ENCODE measurements at places on chromosomes 5 and 9. TPM values are rescaled to one million over a fixed set of nuclear protein-coding genes. Genes with fewer than 3 reads are reported as not detected.

DNA sequence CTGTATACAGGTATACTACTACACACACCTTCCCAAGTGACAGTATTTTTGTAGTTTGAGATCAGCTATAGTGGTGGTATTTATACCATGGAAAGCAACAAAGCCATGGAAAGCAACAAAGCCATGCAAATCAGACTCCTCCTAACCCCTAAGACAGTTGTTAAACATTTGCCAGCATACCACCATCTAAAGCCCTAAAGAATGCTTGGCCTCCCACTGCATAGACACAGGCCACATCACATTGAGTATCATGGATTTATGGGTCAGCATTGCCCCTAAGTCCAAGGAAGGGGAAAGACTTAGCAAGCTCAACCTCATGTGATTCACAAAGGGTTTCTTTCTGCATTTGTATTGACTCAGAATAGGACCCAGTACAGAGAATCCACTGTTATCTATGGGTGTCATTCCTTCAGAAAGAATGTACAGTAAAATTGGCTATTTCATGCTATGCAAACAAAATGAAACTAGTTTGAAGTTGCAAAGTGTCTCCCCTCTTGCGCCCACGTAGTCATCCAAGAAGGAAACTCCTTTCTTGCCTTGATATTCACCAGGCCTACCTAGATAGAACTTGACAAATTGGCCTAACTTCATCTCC, 70.4 kb upstream of the IQGAP2 start:
- peaks cover 77% of the 10 kb centered on the region for H3K4me1 ChIP-seq
- H3K27me3 ChIP-seq: no peaks in the 10 kb centered on the region
- H3K36me3 ChIP-seq: no peaks in the 10 kb centered on the region
- peak overlapping the region; percentile 69 for H3K27ac ChIP-seq

DNA sequence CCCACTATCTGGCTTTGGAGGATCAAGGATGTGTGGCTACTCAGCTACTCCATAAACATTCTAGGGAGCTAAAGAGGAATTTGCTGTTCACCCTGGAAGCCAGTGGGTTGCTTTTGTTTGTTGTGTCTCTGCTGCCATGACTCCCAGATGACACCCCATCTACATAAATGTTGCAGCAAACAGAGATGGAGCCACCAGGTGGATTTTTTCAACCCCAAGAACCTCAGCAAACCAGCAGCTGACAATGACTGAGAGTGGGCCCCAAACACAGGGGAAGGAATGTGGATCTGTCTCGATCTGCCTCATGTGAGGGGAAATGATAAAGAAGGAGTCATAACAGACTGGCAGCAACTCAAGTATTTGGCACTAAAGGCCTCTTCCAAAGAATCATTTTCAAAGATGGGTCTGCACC, 132.7 kb upstream of the TNC start:
- no peaks in the 10 kb centered on the region for H3K36me3 ChIP-seq
- no peak overlapping the region for H3K4me3 ChIP-seq
- H3K4me1 ChIP-seq: no peaks in the 10 kb centered on the region
- no peaks in the 10 kb centered on the region for H3K27me3 ChIP-seq

DNA sequence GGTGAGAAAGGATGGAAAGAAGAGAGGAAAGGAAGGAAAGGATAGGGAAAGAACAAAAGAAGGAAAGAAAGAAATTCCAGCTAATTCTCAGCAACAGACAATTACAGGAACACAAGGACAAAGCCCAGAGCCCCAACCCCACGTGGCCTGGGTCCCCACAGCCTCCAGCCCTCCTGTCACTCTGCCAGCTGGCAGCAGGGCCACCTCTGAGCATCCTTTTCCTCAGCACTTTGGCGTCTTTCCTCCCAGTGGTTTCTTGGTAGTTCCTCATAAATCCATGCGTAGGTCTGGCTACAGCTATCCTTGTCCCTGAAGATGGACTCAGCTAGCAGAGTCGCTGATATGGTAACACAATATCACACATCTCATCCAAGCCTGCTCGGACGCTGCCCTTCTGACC, 28.3 kb downstream of the ADAMTS2 start:
- H3K27me3 ChIP-seq: no peaks in the 10 kb centered on the region
- no peak for DNase-seq
- no peak overlapping the region for H3K27ac ChIP-seq
- H3K4me1 ChIP-seq: no peaks in the 10 kb centered on the region

Gene SLC25A2
- 0.67 TPM for total RNA-seq

- no peaks in the 10 kb centered on the region for H3K4me1 ChIP-seq
- no peaks in the 10 kb centered on the region for H3K27me3 ChIP-seq
- no peaks in the 10 kb centered on the region for H3K36me3 ChIP-seq
- no peak for DNase-seq
These were observed 80.9 kb upstream of the ITGA1 start for GRCh38 chr5:52706775-52707174.

DNA sequence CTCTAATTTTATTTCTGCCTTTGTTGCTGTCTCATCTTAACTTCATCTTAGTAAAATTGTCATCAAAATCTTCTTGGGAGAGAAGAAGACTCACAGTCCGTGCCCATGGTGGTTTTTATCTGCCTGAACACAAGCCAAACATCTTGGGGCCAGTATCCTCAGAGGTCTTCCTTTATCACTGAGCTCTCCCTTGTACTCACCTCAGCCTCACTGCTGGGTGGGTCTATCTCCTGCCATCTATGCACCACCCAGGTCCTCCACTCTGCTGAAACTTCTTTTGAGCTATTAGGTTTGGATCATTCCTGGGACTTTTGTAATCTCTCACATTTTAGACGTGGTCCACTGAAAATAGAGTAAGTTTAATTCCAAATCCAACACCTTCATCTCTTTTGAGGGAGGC, 116.3 kb upstream of the EPB41L4A start:
- no peak for DNase-seq
- H3K27me3 ChIP-seq: no peaks in the 10 kb centered on the region
- no peak overlapping the region for H3K4me3 ChIP-seq
- H3K27ac ChIP-seq: no peak overlapping the region

DNA sequence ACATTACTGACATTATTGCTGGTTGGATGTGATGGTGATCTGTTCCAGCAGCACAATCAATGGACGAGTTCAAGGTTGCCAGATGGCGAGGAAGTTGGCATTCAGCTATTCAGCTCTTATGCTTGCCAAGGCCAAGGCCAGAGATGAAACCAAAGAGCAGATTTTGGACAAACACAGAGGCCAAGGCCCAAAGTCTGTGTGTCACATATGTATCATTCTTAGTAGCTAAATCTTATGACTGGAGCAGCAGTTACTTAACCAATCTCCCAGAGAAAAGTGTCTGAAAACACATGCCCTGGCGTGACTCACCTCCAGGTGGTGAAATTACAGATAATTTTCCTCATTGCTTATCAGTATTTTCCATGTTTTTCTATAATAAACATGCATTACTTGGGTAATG, 189.0 kb upstream of the EGFLAM start:
- no peaks in the 10 kb centered on the region for H3K36me3 ChIP-seq
- no peak for DNase-seq
- no peak overlapping the region for H3K4me3 ChIP-seq
- H3K4me1 ChIP-seq: no peaks in the 10 kb centered on the region

GRCh38 chr5:16600946-16601345, 15.9 kb downstream of the RETREG1 start:
- no peak overlapping the region for H3K27ac ChIP-seq
- no peak overlapping the region for H3K4me3 ChIP-seq
- no peaks in the 10 kb centered on the region for H3K36me3 ChIP-seq
- no peaks in the 10 kb centered on the region for H3K4me1 ChIP-seq

DNA sequence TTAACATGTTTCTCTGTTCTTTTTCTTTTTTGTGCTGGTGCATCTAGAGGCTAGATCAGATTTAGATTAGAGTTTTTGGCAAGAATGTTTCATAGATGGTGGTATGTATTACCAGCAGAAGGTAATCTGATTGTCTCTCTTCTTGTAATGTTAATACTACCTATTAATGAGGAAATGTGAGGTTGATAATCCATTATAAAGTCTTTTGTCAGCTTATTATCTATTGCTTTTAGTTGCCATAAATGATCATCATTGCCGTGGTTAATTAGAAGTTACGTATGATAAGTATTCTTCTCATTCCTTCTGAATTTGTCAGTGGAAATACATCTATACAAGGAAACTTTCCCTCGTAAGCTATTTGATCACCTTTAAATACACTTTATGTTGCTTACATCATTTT, 135.0 kb downstream of the PAM start:
- no peak overlapping the region for H3K27ac ChIP-seq
- no peaks in the 10 kb centered on the region for H3K4me1 ChIP-seq
- no peaks in the 10 kb centered on the region for H3K27me3 ChIP-seq
- DNase-seq: no peak
- H3K36me3 ChIP-seq: no peaks in the 10 kb centered on the region

DNA sequence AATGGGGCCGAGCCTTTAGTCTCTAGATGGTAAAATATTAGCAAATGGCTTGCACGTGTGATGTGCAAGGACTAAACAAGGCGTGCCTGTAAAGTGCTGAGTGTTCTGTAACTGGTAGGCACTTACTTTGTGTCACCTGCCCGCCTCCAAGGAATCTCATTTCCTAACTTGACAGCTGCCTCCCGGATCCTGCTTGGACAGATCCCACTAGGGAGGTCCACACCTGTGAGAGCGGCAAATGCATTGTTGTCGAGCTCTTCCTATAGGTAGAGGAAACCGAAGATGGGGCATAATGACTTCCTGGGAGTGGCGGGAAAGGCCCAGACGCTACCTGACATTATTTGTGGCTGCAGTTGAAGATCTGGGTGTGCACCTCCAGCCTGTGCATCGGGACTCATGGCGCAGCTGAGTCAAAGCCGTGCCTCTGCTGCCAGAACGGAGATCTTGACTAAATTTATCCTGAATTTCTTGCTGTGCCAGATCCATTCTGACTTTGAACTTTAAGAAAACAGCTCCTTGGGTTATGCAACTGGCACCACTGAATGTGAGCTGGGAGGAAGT, 79.8 kb downstream of the TENT4A start:
- DNase-seq: no peak
- H3K36me3 ChIP-seq: no peaks in the 10 kb centered on the region
- no peaks in the 10 kb centered on the region for H3K4me1 ChIP-seq
- H3K4me3 ChIP-seq: no peak overlapping the region
- H3K27ac ChIP-seq: no peak overlapping the region
- H3K27me3 ChIP-seq: no peaks in the 10 kb centered on the region

DNA sequence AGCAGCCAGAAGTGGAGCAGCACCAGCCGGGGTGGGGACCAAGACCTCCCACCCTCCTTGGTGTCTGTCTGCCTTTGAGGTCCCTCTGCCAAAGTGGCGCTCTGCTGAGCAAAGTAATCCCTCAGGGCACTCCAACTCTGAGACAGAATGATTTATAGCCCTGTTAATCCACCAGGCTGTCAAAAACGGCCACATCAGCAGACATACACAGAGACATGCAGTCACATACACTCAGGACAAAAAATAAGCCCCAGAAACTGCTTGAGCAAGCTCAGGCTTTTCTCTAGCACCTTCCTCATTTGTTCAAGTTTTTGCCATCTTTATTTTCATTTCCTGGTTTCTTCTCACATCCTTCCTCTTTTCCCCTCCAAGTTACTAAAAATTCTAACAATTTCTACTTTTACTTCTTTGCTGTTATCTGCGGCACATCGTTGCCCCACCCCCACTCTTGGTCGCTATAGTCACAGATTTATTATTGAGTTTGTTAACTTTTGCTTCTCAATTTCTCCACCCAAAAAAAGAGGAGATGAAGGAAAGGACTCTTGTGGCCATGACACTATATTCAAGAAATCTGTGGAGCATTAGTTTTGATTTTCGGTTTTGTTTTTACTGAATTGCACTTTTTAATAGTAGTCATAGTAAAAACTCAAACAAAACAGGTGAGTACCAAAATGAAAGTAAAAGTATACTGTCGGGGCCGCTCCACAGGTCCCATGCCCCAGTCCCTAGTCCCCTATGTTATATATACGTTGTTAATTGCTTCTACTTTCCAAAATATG, 17.4 kb upstream of the ADRB2 start:
- no peak overlapping the region for H3K4me3 ChIP-seq
- peak; percentile 4 for DNase-seq
- H3K4me1 ChIP-seq: peaks cover 7% of the 10 kb centered on the region
- H3K27me3 ChIP-seq: peaks cover 1% of the 10 kb centered on the region
- H3K36me3 ChIP-seq: no peaks in the 10 kb centered on the region

GRCh38 chr9:99000476-99001395, 57.0 kb downstream of the COL15A1 start:
- H3K36me3 ChIP-seq: no peaks in the 10 kb centered on the region
- H3K4me1 ChIP-seq: peaks cover 3% of the 10 kb centered on the region
- H3K4me3 ChIP-seq: no peak overlapping the region
- H3K27ac ChIP-seq: no peak overlapping the region

- no peaks in the 10 kb centered on the region for H3K36me3 ChIP-seq
- no peaks in the 10 kb centered on the region for H3K27me3 ChIP-seq
- no peaks in the 10 kb centered on the region for H3K4me1 ChIP-seq
- no peak overlapping the region for H3K27ac ChIP-seq
- no peak overlapping the region for H3K4me3 ChIP-seq
- no peak for DNase-seq
These were observed 106.4 kb downstream of the ZSWIM6 start for GRCh38 chr5:61438298-61438970.

DNA sequence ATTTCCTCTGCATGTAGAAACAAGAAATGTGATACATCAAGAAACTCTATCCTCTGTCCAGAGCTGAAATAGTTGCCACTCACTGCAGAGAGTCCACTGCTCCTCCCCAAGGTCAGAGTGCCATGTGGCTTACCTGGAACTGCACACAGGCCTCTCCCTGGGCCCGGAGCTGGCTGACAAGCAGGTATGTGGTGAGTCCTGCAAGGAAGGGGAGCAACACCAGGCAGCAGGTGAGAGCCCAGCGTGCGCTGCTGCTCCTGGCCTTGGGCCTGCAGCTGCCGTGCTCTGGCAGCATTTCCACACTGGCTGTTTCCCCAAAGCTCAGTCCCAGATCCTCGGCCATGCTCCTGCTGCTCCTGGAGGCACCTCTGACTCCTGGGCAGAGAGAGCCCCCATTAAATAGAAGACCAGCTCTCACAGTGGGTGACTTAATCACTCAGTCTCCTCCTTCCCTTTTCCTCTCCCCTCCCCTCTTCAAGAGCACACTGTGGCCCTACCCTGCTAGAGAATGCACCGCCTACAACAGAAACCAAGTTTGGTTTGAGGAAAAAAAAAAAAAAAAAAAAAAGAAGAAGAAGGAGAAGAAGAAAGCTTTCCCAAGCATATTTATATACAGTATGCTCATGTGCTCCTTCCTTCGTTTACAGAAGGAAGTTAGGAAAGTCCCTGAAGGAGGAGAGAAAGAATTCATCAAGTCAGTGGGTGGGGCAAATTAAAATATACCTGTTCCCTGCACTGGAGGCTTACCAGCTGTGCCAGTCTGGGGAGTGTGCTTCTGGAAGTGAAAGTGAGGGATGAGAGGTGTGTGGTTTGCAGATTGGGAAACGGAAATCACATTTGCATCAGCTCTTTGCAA, at the start of gene TNFSF15:
Gene TNFSF15 (minus strand): TSS at position 370 of the 856 bp plus-strand sequence. CDS start 27 bp downstream, at position 343.
- peak; percentile 63 for DNase-seq
- no peaks in the 10 kb centered on the region for H3K36me3 ChIP-seq
- no peak within 1 kb of the TSS for H3K4me3 ChIP-seq
- H3K4me1 ChIP-seq: peaks cover 40% of the 10 kb centered on the region

Gene TERT
- 5.1 TPM for total RNA-seq

Gene CTXN3
- total RNA-seq: not detected

- H3K4me3 ChIP-seq: no peak overlapping the region
- DNase-seq: no peak
- H3K36me3 ChIP-seq: no peaks in the 10 kb centered on the region
These were observed 1.2 kb downstream of the NIPSNAP3B start for GRCh38 chr9:104765138-104765537.

- DNase-seq: no peak
- H3K36me3 ChIP-seq: no peaks in the 10 kb centered on the region
- no peak overlapping the region for H3K4me3 ChIP-seq
- H3K4me1 ChIP-seq: no peaks in the 10 kb centered on the region
These were observed 2.3 kb downstream of the NTRK2 start for GRCh38 chr9:84671586-84672521.

Gene FSD1L
- total RNA-seq: 5.7 TPM

Gene ARID3C
- total RNA-seq: not detected
